M059J (cell line): ENCODE measurements at places on chromosomes 16 and 17. TPM values are rescaled to one million over a fixed set of nuclear protein-coding genes. Genes with fewer than 3 reads are reported as not detected.
A peak's percentile ranks its signal among the peaks of the same experiment; 100 is the strongest.

KRTAP4-1 gene
- total RNA-seq: not detected in 2 replicates

GRIN2A gene
- total RNA-seq: 8.6 and 9.8 TPM in 2 replicates

KLHL10 gene
- not detected in 2 replicates for total RNA-seq

HLF gene
- total RNA-seq: 4.4 and 5.3 TPM in 2 replicates

NEUROD2 gene
- not detected in 2 replicates for total RNA-seq

CDRT15L2 gene
- not detected in 2 replicates for total RNA-seq

CD300LB gene
- not detected in 2 replicates for total RNA-seq

KRTAP1-5 gene
- 3.2 and 5.7 TPM in 2 replicates for total RNA-seq

TTLL6 gene
- total RNA-seq: 0.07 and 0.20 TPM in 2 replicates

SENP3 gene
- total RNA-seq: 75.1 and 88.2 TPM in 2 replicates

PIRT gene
- not detected in 2 replicates for total RNA-seq

TLCD3A gene
- 32.8 and 37.1 TPM in 2 replicates for total RNA-seq

PERCC1 gene
- total RNA-seq: not detected in 2 replicates

DNA sequence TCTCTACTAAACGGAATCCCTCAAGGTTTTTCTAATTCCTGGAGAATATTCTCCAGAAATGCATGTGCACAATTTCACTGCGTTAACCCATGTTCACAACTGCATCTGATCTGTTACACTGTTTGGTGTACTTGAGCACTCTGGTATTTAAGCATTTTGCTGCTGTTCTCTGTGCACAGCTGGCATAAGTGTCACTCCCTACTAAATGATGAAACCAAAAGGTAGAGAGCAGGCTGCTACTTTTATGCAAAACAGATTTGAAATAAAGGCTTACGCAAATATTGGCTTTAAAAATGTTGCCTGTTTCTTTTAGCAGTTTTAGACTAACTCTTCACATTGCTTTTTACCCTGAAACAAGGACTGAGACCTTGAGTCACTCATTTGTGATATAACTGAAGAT is 41.7 kb downstream of the ESRP2 start:
- no peak for DNase-seq

GRCh38 chr17:41382394-41382793 is 288 bp upstream of the KRT34 start:
- DNase-seq: peak; percentile 58

- DNase-seq: no peak
Observed at GRCh38 chr16:77116856-77117255, 74.1 kb upstream of the MON1B start.

DNA sequence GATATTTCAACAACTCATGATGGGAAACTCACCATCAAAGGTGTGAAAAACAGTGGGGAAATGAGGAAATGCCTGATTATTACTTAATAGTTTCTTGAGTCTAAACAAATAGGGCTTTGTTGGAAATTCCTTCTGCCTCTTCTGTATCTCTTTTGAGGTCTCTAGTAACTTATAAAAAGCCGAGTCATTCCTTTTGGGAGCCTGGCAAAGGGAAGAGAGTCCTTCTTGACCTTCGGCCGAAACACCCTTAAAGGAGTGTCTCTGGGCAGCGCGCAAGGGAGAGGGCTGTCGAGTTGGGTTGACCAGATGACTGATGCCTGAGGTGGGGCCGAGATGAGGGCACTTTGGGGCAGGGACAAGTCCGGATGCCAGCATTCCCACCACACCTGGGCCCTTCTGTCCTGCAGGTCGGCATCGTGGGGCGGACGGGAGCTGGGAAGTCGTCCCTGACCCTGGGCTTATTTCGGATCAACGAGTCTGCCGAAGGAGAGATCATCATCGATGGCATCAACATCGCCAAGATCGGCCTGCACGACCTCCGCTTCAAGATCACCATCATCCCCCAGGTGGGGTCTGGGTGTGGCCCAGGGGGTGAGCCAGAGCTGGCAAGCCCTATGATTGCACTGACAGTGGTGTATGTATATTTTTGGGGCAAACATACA is 89.2 kb downstream of the ABCC6 start:
- DNase-seq: no peak

DNA sequence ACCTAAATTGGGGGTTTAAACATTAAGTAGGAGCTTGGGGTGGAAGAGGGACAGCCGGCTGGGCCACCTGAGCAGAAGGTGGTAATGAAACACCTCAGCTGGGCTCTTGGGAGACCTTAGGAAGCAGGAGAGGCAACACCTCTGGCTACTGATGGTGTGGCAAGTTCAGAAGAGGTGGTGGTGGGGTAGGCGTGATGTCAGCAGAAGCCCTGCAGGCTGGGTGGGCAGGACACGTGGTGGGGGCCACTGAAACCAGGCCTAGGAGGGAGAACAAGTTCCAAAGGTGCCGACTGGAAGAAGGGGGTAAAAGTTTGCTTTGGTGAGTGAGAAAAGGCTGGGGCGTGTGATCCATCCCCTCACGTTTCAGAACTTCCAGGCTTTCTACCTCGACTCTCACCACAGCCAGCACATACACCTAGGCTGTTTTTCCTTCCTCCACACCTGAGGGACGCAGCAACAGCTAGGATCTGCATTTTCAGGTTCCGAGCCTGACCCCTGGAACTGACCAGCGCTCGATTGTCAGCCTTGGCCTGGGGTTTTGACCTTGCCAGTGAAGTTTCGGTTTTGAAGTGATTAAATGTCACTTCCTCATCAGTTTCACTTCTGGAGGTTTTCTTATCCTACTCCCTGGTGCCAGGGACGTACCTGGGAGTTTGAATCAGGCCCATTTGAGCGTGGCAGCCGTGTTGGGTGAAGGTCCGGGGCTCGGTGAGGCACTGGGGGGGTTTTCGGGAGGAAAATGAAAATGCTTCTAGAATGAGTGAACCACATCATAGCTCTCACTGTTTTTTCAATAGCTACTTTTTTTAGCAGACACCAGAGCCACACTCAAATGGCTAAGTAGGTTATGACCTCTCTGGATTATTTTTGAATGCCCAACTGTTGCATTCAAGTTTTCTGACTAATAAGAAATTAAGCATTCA is 10.0 kb downstream of the SNN start:
- no peak for DNase-seq

DNA sequence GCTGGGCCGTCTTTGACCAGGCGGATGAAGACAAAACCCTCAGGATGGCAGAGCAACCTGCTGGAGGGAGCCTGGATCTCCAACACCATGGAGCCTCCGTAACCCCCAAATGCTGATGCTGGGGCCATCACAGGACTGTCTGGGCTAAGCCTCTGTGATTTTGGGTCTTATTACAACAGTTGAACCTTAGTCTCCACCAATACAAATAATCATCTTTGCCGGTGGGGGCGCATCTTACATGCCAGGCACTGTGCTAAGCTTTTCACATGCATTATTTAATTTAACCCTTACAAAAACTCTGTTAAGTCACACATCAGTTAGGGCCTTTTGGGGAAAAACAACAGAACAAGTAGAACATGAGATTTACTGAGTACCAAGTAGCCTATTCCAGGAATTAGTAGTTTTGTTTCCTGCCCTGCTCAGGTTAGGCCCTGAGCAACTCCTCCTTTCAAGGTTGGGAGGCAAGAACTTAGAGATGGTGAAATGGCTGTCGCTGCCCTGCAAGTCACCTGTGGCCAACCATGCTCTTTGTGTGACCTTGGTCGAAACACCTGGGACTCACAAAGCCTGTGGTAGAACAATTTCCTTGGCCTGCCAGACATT is 8.9 kb upstream of the ITGAM start:
- no peak for DNase-seq

DNA sequence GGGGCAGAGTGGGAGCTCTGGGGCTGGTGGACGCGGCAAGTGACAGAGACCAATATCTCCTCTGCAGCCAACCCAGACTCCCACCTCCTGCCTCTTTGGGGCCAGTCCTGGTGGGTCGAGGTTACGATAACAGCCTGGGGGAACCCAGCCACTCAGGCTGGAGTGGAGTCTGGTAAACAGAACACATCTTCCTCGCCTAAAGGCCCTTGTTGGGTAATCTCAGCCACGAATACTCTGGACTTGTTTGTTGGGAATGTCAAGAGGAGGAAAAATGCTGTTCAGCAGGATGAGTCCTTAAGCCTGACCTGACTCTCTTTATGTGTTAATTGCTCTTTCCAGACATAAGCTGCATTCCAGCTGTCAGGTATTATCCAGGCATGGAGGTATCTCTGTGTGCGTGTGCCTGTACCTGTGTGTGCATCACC is 8.0 kb upstream of the SPNS2 start:
- no peak for DNase-seq

- DNase-seq: peak; percentile 23
Observed at GRCh38 chr17:4533523-4534504, 21.4 kb downstream of the MYBBP1A start.

DNA sequence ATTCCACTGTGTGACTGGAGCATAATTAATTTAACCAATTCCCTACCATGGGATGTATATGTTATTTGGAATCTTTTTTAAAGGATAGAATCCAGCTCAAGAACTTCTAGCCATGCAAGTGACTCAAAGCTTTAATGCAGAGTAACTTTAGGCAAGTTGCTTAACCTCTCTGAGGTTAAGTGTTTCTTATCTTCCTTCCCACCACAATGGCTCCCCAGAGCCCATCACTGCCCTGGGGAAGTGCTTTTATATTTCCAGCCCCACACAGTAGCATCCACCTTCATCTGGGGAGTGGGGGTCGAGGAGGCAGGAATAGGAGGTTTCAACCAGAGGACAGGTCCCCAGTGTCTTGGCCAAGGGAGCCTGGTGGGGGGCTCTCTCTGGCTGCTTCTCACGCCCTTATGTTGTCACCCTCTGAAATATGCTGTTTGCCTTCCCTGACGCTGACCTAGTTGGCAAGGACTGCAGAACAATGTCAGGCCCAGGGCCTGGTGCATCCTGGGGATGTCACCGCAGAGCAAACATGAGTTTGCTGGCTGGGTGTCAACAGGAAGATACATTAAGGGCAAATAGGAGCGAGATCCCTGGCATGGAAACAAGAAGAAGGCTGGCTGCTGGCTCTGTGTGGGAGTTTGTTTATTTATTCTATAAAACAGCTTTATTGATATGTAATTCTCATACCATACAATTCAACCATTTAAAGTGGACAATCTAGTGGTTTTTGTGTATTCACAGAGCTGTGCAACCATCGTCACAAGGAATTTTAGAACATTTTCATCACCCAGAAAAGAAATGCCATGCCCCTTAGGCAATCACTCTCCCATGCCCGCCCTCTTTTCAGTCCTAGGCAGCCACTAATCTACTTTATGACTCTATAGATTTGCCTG is 46.6 kb upstream of the WSB1 start:
- DNase-seq: peak; percentile 84

DNA sequence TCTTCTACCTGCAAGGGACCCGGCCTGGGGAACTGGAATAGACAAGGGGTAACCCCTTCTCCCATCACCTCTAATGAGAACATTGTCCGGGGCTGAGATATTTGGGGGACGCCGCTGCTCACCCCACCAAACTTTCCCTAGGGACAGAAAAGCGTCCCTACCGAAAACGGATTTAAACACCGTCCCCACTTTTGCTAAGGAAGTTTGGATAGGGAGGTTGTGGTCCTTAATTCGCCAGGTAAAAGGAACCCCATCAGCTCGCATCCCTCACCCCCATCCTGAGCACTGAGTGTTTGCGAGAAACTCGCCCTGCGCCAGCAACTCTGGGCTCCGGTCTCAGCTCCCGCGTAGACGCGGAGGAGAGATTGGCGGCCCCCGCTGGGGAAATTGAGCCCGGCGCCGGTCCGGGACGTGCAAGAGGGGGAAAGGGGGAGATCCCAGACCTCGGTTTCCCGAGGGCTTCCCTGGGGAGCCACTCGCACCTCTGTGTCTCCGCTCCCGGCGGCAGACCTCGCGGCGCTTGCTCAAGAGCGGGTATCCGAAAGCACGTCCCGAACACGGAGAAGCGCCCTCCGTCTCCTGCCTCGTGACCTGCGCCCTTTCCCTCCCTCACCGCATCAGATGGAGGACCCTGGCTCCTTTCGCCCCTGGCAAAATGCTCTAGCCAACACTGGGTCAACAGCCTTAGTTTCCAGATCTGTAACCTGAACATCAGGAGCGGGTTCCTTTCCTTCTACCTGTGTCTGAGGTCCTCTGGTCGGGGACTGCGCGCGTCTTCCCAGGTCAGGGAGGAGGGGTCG is 3.1 kb upstream of the SOX9 start:
- no peak for DNase-seq

DNA sequence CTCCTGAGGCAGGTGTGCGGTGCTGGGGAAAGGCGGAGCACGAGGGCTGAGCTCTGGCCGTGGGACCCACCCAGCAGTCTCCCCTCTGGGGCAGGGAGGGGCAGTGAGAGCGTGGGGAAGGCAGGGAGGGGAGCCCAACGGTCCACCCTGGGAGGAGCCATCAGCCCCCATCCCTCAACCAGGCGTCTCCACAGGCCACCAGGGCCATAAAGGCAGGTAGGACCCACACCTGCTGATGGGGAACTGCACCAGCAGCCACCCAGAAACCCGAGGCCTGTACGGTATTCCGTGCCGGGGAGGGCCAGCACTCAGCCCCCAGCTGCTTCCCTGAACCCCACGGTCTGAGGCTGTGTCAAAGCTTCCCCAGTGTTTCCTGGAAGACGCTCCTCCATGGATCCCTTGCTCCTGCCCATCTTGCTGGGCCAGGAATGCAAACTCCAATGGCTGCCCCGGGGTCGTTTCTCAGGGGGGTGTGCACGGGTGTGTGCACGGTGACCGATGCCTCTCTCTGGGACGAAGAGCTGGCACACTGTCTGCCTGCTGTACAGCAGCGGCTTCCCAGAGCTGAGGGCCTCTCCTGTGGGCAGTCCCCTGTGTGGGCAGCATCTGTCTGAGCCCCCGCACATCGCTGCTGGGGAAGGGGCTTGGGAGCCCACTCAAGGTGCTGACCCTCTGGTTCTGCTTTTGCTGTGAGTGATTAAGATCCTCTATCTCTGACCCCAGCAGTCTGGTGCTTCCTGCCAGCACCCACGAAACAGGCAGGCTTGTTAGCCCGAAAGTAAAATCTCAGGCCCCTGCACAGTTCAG is 17.2 kb upstream of the METRNL start:
- DNase-seq: no peak

GRCh38 chr17:338442-339192 is 14.0 kb downstream of the RPH3AL start:
- no peak for DNase-seq

DNA sequence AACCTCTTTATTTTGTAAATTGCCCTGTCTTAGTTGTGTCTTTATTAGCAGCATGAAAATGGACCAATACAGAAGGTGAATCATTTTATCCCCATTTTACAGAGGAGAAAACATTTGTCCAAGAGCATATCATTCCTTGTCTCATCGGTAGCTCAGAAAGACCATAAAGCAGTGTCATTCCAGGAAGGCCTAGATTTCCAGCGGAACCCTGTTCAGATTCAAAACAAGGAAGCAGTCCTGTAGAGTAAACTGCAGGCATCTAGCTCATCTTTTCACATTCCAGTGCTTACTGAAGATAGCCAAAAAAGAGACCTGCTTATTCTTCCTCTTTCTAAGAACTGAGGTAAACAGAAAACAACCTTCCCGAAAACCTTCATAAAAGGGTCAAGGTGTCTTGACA is 54.0 kb downstream of the PARN start:
- no peak for DNase-seq

GRCh38 chr16:2883458-2883908 is 468 bp downstream of the FLYWCH2 start:
- peak; percentile 13 for DNase-seq

- DNase-seq: no peak
Observed at GRCh38 chr16:25298165-25298872, 40.7 kb upstream of the ZKSCAN2 start.
